AG20443 (cell line): ENCODE measurements at places on chromosomes 1 and 21.

DNA sequence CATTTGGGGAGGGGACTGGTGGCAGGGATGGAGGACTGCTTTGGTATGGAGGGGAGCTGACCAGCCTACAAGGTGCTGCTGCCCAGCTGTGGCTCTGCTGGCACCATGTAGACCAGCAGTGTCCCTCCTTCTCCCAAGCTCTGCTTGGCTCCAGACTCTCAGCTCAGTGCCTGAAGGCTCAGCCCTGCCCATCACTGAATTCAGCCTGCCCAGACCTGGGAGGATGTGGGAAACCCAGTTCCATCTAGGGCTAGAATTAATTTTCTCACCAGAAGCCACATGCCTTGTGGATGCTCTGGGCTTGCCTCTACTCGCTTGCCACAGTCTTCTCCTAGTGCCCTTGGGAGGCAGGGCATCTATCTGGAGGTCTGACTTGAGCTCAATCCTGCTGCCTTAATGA lies 195.0 kb upstream of the EDN2 start:
- no peak for DNase-seq

DNA sequence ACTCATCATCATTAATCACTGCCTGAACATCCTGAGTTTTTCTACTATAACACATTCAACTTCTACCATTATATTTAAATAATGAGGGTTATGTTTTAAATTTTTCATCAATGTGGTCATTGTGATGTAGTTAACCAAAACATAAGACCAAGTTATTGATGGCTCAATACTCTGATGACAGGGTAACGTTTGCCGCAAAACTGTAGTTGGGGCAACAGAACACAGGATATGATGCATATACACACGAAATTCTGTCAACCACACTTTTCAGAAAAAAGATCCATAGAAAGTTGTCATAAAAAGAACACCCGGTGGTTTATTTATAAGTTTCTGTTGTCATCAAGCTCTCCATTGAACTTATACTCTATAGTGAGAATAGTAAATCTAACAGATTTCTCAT lies 121.7 kb upstream of the COL11A1 start:
- no peak for DNase-seq

DNA sequence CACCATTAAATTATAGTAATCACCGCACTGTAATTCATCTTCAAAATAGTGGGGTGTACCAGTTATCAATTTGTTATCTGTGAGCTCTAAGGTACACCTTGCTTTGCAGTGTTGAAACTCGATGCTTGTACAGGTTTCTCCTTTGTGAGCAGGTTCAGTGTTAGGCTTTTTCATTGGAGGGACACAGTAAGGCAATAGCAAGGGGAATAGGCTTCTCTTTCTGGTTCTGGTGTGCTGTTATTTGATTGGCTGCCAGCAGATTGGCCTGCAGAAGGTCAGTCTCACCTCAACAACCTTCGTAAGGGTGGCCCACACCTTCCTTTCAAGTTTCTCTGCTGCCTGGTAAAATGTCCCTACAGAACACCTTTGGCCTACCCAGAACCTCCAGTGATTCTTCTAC lies 76.2 kb upstream of the B3GALT2 start:
- no peak for DNase-seq

DNA sequence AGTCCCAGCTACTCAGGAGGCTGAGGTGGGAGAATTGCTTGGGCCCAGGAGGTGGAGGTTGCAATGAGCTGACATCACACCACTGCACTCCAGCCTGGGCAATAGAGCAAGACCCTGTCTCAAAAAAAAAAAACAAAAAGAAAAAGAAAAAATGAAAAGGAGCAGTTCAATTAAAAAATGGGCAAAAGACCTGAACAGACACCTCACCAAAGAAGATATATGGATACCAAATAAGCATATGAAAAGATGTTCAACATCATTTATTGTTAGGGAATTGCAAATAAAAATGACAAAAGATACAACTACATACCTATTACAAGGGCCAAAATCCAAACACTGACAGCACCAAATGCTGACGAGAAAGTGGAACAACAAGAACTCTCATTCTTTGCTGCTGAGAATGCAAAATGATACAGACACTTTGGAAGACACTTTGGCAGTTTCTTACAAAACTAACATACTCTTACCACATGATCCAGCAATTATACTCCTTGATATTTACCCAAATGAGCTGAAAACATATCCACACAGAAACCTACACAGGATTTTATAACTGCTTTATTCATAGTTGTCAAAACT lies 28.7 kb upstream of the ATP5PO start:
- DNase-seq, result no peak

DNA sequence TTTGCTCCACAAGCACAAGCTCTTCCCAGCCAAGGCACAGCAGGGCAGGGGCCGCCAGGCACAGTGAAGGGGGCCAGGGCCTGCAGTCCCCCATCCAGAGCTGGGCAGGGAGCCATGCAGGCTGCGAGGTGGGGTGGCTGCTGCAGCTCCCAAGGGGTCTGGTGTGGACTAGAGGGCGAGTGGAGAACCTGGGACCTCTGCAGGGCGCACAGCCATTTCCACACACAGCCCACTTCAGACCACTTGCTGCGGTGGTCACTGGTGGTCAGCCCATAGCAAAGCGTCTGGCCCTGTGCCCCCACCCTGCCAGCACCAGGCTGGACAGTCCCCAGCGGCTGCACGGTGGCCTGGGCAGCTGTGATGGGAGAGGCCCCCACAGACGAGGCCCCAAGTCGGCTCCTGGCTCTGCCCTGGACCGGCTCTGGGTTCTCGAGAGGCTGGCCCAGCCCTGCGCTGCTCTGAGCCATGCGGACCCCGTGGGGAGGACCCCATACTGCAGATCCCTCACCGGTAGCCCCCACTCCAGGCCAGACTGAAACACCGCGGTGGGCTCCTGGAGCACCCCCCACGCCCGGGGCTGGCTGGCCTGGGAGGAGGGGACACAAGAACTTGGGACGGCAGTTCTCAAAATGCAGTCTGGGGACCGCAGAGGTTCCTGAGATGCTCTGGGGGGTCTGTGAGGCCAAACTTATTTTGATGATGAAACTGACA lies 47.1 kb upstream of the COL6A2 start:
- DNase-seq, result no peak

- DNase-seq, result no peak
These were observed 151.1 kb downstream of the GABPA start for GRCh38 chr21:25885880-25886279.

DNA sequence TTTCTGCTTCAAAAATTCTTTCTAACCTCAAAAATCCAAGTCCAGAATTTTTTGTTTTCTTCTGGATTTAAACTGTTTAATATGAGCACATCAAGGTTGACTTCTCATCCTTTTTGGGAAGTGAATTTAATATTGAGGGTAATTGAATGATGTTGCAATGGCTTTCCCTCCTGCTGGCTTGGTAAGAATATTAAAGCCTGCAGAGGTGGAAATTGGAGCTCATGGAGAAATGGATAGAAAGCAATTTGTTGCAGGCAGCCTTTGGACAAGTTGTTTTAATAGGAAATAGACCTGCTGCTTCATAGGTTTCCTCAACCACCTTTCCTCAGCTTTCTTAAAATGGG lies 124.7 kb downstream of the SYT2 start:
- peak; percentile 22 for DNase-seq

DNA sequence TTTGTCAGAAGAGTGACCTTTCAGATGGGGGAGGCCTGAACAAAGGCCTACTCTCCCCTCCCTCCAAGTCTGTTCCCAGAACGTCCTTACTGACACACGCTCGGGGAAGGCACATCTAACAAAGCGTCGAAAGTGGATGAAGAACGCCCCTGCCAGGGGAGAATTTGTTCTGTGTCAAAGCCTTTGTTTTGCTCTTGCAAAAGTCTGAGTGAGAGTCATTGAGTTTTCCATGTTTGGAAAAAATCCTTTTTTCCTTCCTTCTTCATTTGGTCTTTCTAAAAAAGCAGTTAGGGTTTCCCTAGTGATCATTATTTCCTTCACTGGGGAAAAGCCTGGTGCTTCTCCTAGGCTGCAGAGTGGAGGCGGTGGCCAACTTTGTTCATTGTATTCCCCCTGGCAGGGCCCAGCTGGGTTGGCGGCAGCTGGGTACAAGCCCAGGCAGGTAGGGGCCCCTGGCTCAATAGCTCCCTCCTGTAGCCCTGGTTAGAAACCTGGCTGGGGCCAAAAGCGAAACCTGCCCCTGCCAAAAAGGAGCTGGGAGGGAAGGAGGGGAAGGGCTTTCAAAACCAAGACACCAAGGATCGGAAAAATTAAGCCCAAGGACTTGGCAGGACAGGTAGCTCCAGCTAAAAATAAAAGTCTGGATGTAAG lies 81.1 kb downstream of the ITPKB start:
- no peak for DNase-seq

- peak; percentile 47 for DNase-seq
These were observed 5.1 kb upstream of the HMGCS2 start for GRCh38 chr1:119773711-119774241.

DNA sequence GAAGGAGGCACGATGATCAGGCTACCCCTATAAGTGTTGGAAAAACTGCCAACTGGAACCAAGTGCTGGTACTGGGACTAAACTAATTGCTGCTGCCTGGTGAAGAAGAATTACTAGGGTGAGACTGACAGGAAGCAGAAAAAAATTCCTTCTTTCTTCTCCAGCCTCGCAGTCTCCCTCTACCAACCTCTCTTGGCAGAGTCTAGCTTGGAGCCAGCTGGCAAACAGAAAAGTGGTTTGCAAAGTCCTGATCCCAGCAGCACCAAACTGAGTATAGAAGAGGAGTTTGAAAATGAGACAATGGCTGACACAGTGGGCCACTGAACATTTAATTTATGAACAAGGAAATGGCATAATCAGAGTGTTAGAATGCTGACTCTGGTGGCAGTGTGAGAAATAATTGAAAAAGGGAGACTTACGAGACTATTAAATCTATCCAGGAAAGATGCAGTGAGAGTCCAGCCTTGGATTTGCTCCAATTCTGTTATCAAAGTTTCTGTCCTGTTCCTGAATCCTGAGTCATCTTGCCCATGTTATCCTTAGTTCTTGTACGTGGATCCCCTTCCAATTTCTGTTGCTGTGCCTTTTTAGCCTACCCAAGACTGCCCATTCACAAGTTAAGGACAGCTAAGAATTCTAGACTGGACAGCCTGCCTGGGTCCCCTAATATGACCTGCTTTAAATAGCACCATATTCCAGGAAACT lies 23.7 kb upstream of the DISP1 start:
- DNase-seq, result no peak

- DNase-seq, result no peak
These were observed 34.3 kb downstream of the XKR8 start for GRCh38 chr1:27994060-27994459.

GRCh38 chr1:32031578-32032274 lies 18.1 kb downstream of the KHDRBS1 start:
- DNase-seq, result peak; percentile 57

DNA sequence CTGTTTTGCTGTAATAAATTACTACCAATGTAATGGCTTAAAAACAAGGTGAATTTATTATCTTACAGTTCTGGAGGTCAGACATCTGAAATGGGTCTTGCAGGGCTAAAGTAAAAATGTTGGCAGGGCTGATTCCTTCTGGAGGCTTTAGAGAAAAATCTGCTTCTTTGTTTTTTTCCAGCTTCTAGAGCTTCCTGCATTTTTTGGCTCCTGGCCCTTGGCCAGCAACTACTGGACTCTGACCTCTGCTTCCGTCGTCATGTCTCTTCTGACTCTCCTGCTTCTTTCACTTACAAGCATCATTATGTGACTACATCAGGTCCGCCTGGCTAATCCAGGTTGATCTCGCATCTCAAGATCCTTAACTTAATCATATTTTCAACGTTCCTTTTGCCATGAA lies 350.9 kb downstream of the S1PR1 start:
- DNase-seq, result no peak
